ENCODE measurements at places on chromosomes 4 and X. TPM values are rescaled to one million over a fixed set of nuclear protein-coding genes. Genes with fewer than 3 reads are reported as not detected.

Gene CYLC1
- total RNA-seq: not detected

- no peak overlapping the region for H3K27ac ChIP-seq
- no peak overlapping the region for H3K4me3 ChIP-seq
- H3K4me1 ChIP-seq: no peaks in the 10 kb centered on the region
- DNase-seq: no peak
- H3K36me3 ChIP-seq: no peaks in the 10 kb centered on the region
- H3K27me3 ChIP-seq: no peaks in the 10 kb centered on the region
These were observed 180.3 kb upstream of the TENM3 start for GRCh38 chr4:182062936-182063335.

Gene MAGEA2
- not detected for total RNA-seq

DNA sequence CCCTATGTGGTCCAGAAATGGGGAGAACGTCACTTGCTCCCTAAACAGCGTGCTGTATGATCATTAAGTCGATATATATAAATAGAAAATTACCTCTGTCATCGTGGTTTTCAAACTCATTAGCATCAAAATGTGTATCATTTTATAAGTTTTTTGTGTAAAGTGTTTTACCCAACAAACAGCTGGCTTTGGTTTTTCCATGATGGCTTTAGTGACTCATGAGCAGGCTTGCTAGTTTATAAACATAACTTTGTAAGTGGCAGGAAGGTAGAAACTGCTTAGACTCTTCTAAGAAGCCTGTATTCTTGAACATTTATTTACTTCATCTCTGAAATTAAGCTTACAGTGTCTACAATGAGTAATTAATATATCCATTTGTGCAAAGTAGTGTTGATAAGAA, 108.4 kb upstream of the DIPK2B start:
- H3K27me3 ChIP-seq: no peaks in the 10 kb centered on the region
- no peaks in the 10 kb centered on the region for H3K4me1 ChIP-seq
- no peak for DNase-seq
- H3K4me3 ChIP-seq: no peak overlapping the region
- no peak overlapping the region for H3K27ac ChIP-seq

Gene OTUD4
- total RNA-seq: 43.4 TPM

Gene FGB
- not detected for total RNA-seq

Gene HPGD
- 10.7 TPM for total RNA-seq

Gene ZNF711
- 0.34 TPM for total RNA-seq

Gene POU4F2
- total RNA-seq: not detected

- H3K4me1 ChIP-seq: no peaks in the 10 kb centered on the region
- no peaks in the 10 kb centered on the region for H3K27me3 ChIP-seq
- H3K4me3 ChIP-seq: no peak overlapping the region
- no peaks in the 10 kb centered on the region for H3K36me3 ChIP-seq
- no peak overlapping the region for H3K27ac ChIP-seq
These were observed 329.7 kb upstream of the GALNT7 start for GRCh38 chr4:172838943-172839342.

Gene EXOSC9
- 48.1 TPM for total RNA-seq

DNA sequence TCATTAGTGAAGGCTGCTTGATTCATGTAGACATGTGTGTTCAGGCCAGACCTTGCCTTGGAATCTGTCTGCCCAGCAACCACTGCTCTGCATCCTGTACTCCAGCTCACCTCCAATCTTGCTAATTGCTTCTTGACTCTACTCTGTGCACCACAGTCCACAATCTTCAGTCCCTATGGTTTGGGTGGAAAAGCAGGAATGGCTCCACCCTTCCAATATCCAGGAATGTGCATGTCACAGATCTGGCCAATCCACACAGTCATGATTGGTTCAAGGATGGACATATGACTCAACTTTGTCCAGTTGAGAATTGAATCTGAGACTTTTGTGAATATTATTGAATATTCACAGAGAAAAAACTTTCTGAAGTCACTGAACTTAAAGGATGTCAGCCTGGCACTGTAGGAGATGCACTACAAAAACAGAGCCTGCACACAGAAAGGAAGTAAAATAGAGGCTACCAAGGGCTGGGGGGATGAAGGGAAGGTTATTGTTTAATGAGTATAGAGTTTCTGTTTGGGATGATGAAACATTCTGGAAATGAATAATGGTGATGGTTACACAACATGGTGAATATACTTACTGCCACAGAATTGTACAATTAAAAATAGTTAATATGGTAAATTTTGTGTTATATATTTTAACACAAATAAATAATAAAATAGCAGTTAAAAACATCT, 161.3 kb upstream of the USP38 start:
- H3K27me3 ChIP-seq: peaks cover 3% of the 10 kb centered on the region
- H3K4me3 ChIP-seq: no peak overlapping the region
- peaks cover 5% of the 10 kb centered on the region for H3K4me1 ChIP-seq
- no peak for DNase-seq
- H3K27ac ChIP-seq: no peak overlapping the region
- H3K36me3 ChIP-seq: no peaks in the 10 kb centered on the region

- peaks cover 2% of the 10 kb centered on the region for H3K27me3 ChIP-seq
- DNase-seq: no peak
- H3K4me3 ChIP-seq: no peak overlapping the region
- H3K27ac ChIP-seq: no peak overlapping the region
- no peaks in the 10 kb centered on the region for H3K36me3 ChIP-seq
These were observed 96.2 kb downstream of the UGT8 start for GRCh38 chr4:114694770-114695169.

Gene TLR1
- total RNA-seq: 14.9 TPM

GRCh38 chrX:53071064-53071463, 11.1 kb upstream of the TSPYL2 start:
- H3K4me1 ChIP-seq: peaks cover 8% of the 10 kb centered on the region
- H3K27me3 ChIP-seq: no peaks in the 10 kb centered on the region
- no peak overlapping the region for H3K4me3 ChIP-seq
- H3K36me3 ChIP-seq: no peaks in the 10 kb centered on the region
- no peak for DNase-seq
- H3K27ac ChIP-seq: no peak overlapping the region

DNA sequence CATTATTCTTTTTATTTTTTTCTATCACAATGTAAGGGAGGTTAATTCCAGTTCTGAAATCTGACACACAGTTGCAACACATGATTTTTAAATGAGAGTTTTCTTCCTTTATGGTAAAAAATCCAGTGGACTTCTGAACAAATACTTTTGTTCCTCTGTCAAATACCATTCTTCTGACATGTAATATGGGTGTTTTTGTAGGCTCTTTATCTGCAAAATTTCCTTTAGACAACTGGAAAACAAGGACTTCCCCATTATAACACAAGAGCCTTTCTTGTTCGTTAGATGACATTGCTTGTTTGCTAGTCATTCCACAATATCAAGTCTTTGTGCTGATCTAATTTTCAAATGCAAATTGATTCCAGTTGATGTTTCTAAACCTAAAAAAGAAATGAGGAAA, 7.7 kb downstream of the FANCB start:
- H3K36me3 ChIP-seq: peaks cover 30% of the 10 kb centered on the region
- no peak overlapping the region for H3K4me3 ChIP-seq
- H3K27ac ChIP-seq: no peak overlapping the region
- H3K27me3 ChIP-seq: no peaks in the 10 kb centered on the region
- H3K4me1 ChIP-seq: peaks cover 5% of the 10 kb centered on the region

Gene UGT2A1
- not detected for total RNA-seq

- no peaks in the 10 kb centered on the region for H3K27me3 ChIP-seq
- H3K4me1 ChIP-seq: peaks cover 51% of the 10 kb centered on the region
- no peak for DNase-seq
- peak overlapping the region; percentile 38 for H3K27ac ChIP-seq
These were observed 2.7 kb downstream of the FAM120C start for GRCh38 chrX:54180403-54180802.

- H3K4me3 ChIP-seq: no peak overlapping the region
- no peak overlapping the region for H3K27ac ChIP-seq
- H3K27me3 ChIP-seq: no peaks in the 10 kb centered on the region
- no peak for DNase-seq
These were observed 70.2 kb upstream of the MAGEB2 start for GRCh38 chrX:30144971-30145731.

GRCh38 chr4:153816542-153816941, 27.7 kb upstream of the SFRP2 start:
- H3K4me1 ChIP-seq: no peaks in the 10 kb centered on the region
- H3K36me3 ChIP-seq: no peaks in the 10 kb centered on the region
- H3K27me3 ChIP-seq: peaks cover 16% of the 10 kb centered on the region
- no peak for DNase-seq
- no peak overlapping the region for H3K27ac ChIP-seq
- no peak overlapping the region for H3K4me3 ChIP-seq

DNA sequence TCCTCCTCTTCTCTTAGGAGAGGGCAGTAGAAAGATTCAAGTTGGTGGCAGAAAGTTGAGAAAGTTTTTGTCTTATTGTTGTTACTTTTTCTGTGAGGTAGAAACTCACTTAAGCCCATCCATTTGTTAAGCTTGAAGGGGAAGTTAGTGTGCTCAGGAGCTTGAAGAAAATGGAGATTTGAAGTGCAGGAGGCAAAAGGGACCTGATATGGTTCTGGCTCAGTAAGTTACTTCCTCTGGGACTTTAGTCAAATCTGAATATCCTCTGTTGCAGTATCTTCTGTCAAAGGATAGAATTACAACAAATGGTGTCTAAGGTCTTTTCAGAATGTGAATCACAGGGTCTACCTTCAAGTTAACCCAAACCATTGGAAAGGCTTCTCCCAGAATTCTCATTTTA, 46.2 kb downstream of the CXCL13 start:
- H3K27me3 ChIP-seq: peaks cover 5% of the 10 kb centered on the region
- DNase-seq: no peak
- H3K4me3 ChIP-seq: no peak overlapping the region

GRCh38 chr4:115660465-115660864, 547.0 kb upstream of the NDST4 start:
- no peak for DNase-seq
- no peak overlapping the region for H3K4me3 ChIP-seq
- no peaks in the 10 kb centered on the region for H3K4me1 ChIP-seq
- no peak overlapping the region for H3K27ac ChIP-seq
- H3K36me3 ChIP-seq: no peaks in the 10 kb centered on the region
- no peaks in the 10 kb centered on the region for H3K27me3 ChIP-seq

Gene SMIM10
- total RNA-seq: 0.65 TPM

- DNase-seq: no peak
- H3K36me3 ChIP-seq: peaks cover 6% of the 10 kb centered on the region
- no peaks in the 10 kb centered on the region for H3K27me3 ChIP-seq
- H3K4me1 ChIP-seq: peaks cover 13% of the 10 kb centered on the region
- H3K27ac ChIP-seq: no peak overlapping the region
These were observed 546 bp downstream of the ZRSR2 start for GRCh38 chrX:15790769-15791290.

DNA sequence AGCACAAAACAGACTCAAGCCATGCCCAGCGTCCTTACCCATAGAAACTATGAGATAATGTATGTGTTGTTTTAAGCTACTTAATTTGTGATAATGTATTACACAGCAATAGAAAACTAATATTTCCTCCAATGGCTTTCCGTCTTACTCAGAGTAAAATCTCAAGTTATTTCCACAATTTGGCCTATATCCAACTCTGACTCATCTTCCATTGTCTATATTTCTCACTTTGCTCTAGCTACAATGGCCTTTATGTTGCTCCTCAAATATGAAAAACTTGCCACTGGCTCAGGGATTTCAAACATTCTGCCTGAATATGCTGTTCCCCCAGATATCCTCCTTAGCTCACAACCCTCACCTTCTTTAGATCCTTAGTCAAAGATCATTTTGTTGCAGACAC, 31.6 kb downstream of the IQCM start:
- H3K27ac ChIP-seq: no peak overlapping the region
- no peaks in the 10 kb centered on the region for H3K27me3 ChIP-seq
- H3K4me3 ChIP-seq: no peak overlapping the region

GRCh38 chrX:107562482-107562881, 65.8 kb upstream of the PRPS1 start:
- no peaks in the 10 kb centered on the region for H3K4me1 ChIP-seq
- DNase-seq: no peak
- H3K4me3 ChIP-seq: no peak overlapping the region
- peaks cover 2% of the 10 kb centered on the region for H3K27me3 ChIP-seq
- no peaks in the 10 kb centered on the region for H3K36me3 ChIP-seq
- no peak overlapping the region for H3K27ac ChIP-seq

- peaks cover 61% of the 10 kb centered on the region for H3K27me3 ChIP-seq
- H3K36me3 ChIP-seq: no peaks in the 10 kb centered on the region
- H3K4me3 ChIP-seq: no peak overlapping the region
- H3K4me1 ChIP-seq: no peaks in the 10 kb centered on the region
- H3K27ac ChIP-seq: no peak overlapping the region
These were observed 5.8 kb downstream of the CPE start for GRCh38 chr4:165384598-165384997.

- no peak overlapping the region for H3K27ac ChIP-seq
- no peak for DNase-seq
- H3K27me3 ChIP-seq: no peaks in the 10 kb centered on the region
- no peaks in the 10 kb centered on the region for H3K4me1 ChIP-seq
- H3K36me3 ChIP-seq: no peaks in the 10 kb centered on the region
These were observed 283.2 kb downstream of the ARHGAP10 start for GRCh38 chr4:148015058-148015457.

Gene MTHFD2L
- total RNA-seq: 7.0 TPM

Gene VSIG4
- 0.48 TPM for total RNA-seq

DNA sequence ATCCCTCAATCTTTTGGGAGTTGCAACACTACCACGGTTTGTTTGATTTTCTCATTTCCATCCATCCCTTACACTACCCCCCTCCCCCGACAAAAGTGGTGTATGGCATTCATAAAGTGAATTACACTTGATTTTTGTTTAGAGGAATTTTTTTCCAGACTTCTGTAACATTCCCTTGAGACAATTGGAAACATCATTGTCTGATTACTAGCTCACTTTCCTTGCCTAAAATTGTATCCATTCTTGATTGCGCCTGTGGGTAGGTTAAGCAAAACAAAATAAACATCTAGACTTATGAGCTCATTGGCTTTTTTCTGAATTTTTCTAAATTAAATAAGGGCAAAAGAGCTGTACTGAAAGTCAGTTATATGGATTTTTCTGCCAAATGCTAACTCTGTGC, 3.5 kb downstream of the GPC3 start:
- no peak overlapping the region for H3K4me3 ChIP-seq
- peaks cover 22% of the 10 kb centered on the region for H3K27me3 ChIP-seq
- no peaks in the 10 kb centered on the region for H3K36me3 ChIP-seq
- H3K4me1 ChIP-seq: peaks cover 3% of the 10 kb centered on the region
- DNase-seq: no peak
- no peak overlapping the region for H3K27ac ChIP-seq

Gene MAB21L2
- total RNA-seq: not detected

- H3K36me3 ChIP-seq: no peaks in the 10 kb centered on the region
- no peak overlapping the region for H3K4me3 ChIP-seq
- DNase-seq: no peak
- H3K27me3 ChIP-seq: no peaks in the 10 kb centered on the region
- H3K27ac ChIP-seq: no peak overlapping the region
- H3K4me1 ChIP-seq: peaks cover 2% of the 10 kb centered on the region
These were observed 75.5 kb downstream of the MTMR1 start for GRCh38 chrX:150768580-150769190.
